ENCODE measurements at places on chromosomes 4 and X. TPM values are rescaled to one million over a fixed set of nuclear protein-coding genes. Genes with fewer than 3 reads are reported as not detected.

The MAGEC1 gene
- total RNA-seq = not detected

The MAGEB2 gene
- total RNA-seq = not detected

The COL4A5 gene
- 228 TPM for total RNA-seq

The NXF2 gene
- total RNA-seq = not detected

The FAM53A gene
- 7.1 TPM for total RNA-seq

The HMX1 gene
- not detected for total RNA-seq

The P2RY4 gene
- not detected for total RNA-seq

The GAGE2A gene
- total RNA-seq = not detected

The GABRE gene
- total RNA-seq = 1.5 TPM

The PDE5A gene
- total RNA-seq = 1.1 TPM

The H2AZ1 gene
- 130 TPM for total RNA-seq

The ALPK1 gene
- 0.53 TPM for total RNA-seq

The CTSO gene
- total RNA-seq = 2.6 TPM

The RP2 gene
- total RNA-seq = 2.4 TPM

The TMSB15C gene
- 9.2 TPM for total RNA-seq

The PORCN gene
- 24.2 TPM for total RNA-seq

The PPBP gene
- not detected for total RNA-seq

The VCX3A gene
- total RNA-seq = 0.48 TPM

The CXCL8 gene
- not detected for total RNA-seq

The NDP gene
- total RNA-seq = not detected

The PRDM8 gene
- total RNA-seq = 18.8 TPM

The AFM gene
- not detected for total RNA-seq

The GABRB1 gene
- total RNA-seq = 0.42 TPM

The KIAA1210 gene
- not detected for total RNA-seq

The TMEM154 gene
- total RNA-seq = 0.12 TPM

The ARMCX1 gene
- total RNA-seq = 33.8 TPM

The SOX3 gene
- total RNA-seq = 0.32 TPM

The KLHL13 gene
- 22.0 TPM for total RNA-seq

The CWH43 gene
- total RNA-seq = not detected

The WNK3 gene
- total RNA-seq = 5.6 TPM

The GPR173 gene
- total RNA-seq = 12.6 TPM

The TMEM271 gene
- not detected for total RNA-seq

The GC gene
- total RNA-seq = 0.21 TPM

The BBS12 gene
- total RNA-seq = 3.2 TPM

The CDKL2 gene
- total RNA-seq = 2.4 TPM

The F8A2 gene
- not detected for total RNA-seq

The SUPT20HL1 gene
- 0.04 TPM for total RNA-seq

The PSAPL1 gene
- total RNA-seq = 4.4 TPM

The DOCK11 gene
- 11.0 TPM for total RNA-seq

The RAB28 gene
- 20.3 TPM for total RNA-seq

The NHS gene
- 0.89 TPM for total RNA-seq

The LRIT3 gene
- total RNA-seq = 0.15 TPM

The DEFB131A gene
- not detected for total RNA-seq

The ADH7 gene
- total RNA-seq = not detected

The NPY1R gene
- total RNA-seq = 13.1 TPM

The SSX4B gene
- not detected for total RNA-seq

The CA5B gene
- total RNA-seq = 9.9 TPM

The RHOXF2 gene
- not detected for total RNA-seq

The RNF175 gene
- total RNA-seq = 1.3 TPM

The ADAM29 gene
- not detected for total RNA-seq

The TSR2 gene
- total RNA-seq = 30.0 TPM

The PRRG1 gene
- total RNA-seq = 13.4 TPM
